ENCODE measurements at places on chromosomes 6 and 20.

DNA sequence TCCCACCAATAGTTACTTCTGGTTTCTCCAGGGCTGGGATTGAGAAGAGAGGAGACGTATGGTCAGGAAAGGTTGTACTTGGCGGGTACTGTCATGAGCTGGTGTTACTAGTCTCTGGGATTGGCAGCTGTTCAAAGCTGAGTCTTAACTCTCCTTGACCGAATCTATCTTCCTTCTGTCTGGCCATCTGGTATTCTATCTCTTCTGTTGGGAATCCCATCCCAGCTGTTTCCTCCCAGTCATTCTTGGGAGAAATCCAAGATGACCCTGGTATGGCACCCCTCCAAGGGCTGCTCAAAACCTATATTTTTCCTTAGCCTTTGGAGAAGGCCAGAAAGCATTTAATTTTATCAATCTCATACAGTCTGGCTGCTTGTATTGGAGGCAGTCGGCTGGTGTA is 287.0 kb upstream of the CHD6 start:
- DNase-seq: no peak

- no peak for DNase-seq
These were observed 20.2 kb upstream of the FHL5 start for GRCh38 chr6:96542702-96543101.

DNA sequence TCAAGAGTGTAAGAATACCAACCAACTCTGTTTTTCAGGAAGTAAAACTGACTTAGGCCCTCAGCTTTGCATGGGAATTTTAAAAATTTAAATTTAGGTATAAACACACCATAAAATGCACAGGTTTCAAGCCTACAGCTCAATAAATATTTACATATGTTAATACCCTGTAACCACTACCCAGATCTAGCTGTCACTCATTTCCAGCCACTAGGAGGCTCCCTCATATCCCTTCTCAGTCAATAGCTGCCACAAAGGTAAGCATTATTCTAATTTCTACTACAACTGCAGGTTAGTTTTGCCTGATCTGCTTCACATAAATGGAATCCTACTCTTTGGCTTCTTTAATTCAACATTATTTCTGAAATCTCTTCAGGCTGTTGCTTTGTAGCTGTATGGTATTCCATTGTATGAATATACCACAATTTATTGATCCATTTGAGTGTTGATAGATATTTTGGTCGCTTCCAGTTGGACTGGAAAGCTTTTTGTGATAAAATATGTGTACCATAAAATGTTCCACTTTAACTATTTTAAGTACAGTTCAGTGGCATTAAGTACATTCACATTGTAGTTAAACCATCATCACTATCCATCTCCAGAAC is 32.5 kb upstream of the MEI4 start:
- no peak for DNase-seq

DNA sequence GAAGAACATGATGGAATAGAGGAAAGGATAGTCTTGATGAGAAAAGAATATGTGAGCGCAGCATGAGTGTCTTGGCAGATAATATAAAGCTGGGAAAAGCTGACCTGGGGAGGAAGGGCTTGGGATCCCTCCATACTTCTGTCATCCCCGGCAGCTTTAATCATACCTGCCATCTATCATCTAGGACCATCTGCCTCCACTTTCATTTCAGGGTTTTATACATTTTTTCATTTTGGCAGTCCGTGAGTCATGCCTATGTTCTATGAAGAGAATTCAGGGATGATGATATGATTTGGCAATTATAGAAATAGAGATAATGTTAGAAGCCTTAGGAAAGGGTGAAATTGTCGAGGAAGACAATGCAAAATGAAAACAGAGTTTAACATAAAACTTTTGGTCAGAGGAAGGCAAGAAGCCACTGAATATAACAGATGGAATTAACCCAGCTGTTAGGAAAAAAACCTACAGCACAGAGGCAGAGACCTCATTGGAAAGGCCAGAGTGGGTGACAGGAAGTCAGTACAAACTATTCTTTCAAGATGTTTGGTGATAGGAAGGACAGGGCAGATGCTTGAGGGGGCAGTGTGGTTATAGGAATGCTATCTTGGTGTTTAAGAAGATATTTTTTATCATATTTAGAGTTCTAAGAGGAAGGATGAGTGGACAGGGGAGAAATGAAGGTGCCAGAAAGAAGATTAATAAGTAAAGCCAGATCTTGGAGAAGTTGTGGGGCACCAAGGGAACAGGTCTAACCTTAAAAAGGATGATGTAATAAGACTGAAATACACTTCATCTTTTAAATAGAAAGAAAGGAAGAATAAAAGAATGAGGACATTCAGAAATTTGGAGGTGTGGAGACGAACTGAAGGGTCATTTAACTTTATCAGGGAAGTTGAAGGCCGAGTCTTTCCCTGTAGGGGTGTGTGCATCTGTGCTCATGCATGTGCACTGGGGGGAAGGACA is 37.8 kb downstream of the MARCKS start:
- peak; percentile 67 for DNase-seq

GRCh38 chr6:148599967-148600426 is 146.8 kb upstream of the UST start:
- no peak for DNase-seq

- DNase-seq: no peak
These were observed 65.7 kb downstream of the CD40 start for GRCh38 chr20:46183768-46184167.

DNA sequence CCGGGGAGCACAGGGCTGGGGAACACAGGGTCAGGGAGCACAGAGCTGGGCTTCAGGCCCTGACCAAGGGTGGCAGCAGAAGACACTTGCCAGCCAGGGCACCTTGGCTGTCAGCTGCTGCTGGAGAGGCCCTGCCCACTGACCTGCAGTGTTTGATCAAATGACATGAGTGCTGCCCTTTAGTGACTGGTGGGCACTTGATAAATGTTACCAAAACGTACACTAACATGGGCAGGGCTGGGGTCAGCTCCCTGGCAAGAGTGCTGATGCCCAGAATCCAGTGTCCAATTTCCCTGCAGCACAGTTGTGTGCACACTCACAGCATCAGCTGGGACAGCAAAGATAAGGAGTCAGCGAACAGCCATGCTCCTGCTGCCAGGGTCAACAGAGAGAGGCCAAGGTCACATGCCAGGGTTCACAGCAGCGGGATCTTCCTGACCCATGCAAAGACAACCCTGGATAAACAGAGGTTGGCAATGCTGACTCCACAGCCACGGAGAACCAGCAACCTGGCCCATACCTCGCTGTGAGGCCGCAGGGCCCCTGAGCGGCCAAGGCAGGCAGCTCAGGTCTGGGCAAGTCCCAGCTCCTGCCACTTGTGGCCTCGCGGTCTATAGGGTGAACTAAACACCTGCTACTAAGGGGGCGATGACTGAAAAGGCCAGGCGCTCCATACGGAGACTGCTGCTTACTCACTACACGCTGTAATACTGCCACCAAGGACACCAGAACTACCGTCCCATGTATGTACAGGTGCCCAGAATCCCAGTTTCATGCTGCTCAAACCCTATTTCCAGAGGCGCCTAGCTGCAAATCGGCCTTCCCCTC is 46.3 kb downstream of the NINL start:
- no peak for DNase-seq
